ENCODE measurements at places on chromosomes 4 and X.

DNA sequence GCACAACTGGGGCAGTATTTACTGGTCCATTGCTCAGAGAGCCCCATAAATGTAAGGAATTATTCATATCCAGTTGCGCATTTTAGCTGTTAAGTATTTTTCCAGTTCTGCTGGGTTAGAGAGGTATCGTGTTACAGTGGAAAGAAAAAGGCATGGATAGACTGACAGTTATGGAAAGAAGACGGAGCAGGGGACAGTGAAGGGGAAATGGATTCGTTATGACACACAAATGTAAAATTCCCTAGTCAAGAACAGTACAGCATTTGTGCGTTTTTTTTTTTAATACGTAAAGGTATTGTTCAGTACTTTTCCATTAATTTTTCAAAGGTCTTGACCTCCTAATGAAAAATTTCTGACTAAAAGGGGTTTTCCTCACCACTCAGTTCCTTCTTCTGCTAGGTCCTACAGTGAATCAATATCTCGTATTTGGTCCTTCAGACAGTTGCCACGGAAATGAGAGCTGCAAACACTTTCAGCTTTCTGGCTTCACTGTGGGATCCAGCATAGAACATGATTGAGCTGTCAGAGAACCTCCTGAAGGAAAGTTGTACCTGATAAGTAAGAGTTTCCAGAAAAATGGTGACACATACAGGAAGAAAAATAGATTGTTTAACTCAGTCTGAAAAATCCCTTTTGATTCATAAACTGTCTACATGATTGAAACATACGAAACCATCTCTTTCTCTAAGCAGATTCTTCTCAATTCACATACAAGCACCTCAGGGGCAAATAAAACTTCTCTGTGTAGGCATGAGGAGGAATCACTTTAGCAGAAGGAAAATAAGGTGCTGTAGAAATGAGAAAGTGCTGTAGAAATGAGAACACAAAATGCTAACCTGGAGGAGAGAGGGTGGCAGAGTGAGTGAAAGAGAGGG is 21.8 kb upstream of the BBS12 start:
- DNase-seq: no peak

- DNase-seq: no peak
Observed at GRCh38 chrX:111567542-111568255, 56.3 kb downstream of the SERTM2 start.

DNA sequence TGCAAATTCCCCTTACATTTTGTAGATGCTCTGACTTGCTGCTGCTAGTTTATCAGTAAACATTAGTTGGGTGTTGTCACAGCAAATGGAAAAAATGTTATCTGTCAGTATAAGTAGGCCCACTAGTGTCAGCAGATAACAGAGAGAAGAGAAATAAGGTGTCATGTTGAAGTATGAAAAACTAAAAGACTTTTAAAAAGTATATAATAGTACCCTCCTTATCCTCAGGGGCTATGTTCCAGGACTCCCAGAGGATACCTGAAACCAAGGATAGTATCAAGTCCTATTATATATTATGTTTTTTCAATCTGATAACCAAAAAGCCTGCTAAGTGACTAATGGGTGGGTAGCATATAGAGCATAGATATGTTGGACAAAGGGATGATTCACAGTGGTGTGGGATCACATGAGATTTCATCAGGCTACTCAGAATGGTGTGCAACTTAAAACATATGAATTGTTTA is 11.6 kb upstream of the BMP2K start:
- DNase-seq: no peak

DNA sequence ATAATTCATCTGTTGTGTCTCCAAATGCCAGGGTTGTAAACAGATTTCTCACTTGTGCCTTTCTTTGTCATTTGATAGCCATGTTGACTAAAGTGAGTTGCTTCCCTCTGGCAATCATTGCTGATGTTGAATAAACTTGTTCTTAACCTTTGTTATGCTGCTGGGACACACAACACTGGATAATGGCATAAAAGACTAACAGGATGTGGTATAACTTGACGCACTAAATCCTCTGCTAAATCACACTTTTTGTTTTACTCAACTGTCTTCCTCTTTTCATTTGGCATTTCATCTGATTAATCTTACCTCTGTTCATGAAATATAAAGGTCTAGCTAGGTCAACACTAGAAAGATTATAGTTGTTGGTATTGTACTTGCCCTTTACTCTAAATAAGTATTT is 17.6 kb upstream of the CXCL5 start:
- DNase-seq: no peak

DNA sequence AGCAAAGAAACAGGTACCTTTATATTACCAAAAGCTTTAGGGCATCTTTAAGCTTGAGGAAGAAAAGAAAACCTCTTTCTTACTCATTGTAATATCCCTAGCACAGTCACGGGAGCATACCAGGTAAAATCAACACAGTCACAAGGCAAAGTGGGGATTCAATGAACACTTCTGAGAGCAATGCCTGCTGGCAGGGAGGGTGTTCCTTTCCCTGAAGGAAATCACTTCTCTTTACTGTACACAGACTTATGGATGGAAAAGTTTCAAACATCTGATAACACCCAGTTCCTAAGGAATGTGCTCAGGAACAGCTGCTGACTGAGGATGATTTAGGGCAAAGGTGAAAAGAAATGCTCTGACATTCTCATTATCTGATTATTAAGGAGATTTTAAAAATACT is 94.8 kb downstream of the MAML3 start:
- DNase-seq: no peak

DNA sequence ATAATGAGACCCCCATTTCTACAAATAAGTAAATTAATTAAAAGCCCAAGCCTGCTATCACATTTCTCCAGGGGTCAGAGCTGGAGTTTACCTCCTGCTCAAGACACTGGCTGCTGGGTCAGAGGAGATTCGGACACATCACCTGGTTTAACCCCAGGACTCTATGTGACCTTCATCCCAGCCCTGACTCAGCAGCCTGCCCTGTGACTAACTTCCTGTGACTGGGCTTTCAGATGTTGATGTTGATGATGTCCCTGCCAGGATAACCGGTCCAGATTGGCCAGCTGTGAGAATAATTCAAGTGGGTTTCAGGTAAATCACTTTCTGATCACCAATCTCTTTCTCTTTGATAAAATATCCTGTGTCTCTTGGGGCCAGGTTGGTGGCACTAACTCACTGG is 102.4 kb upstream of the MAML3 start:
- no peak for DNase-seq

DNA sequence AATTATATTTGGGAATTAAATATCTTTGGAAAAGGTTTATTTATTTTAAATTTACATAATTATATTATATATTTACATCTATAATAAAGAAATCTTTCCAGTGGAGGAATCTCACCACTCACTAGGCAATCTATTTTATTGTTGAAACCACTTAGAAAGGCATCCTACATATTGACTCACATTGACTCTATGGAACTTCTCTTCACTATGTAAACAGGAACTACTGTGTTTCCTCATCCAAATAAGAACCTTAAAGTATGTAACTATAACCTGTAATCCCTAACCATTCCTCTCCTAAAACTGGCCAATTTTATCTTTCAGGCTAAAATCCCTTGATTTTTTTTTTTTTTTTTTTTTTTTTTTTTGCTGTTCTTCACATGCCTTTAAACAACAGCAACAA is 268.7 kb downstream of the MAPK10 start:
- DNase-seq: no peak

DNA sequence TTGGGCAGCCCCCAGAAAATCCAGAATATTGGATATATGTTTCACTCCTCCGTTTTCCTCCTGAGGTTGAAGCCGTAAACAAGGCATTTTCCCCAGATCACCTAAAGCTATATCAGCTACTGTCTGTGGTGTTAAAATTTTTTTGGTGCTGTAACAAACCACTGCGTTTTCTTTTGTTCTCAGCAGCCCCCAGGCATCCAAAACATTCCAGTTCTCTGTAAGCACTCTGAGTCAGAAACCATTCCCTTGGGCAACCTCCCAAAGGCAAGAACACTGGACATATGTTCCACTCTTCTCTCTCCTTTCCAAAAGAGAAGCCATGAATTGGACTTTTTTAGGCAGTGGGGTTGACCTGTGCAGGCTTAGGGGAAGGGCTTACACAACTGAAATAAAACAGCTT is 310.9 kb downstream of the MID1IP1 start:
- no peak for DNase-seq

DNA sequence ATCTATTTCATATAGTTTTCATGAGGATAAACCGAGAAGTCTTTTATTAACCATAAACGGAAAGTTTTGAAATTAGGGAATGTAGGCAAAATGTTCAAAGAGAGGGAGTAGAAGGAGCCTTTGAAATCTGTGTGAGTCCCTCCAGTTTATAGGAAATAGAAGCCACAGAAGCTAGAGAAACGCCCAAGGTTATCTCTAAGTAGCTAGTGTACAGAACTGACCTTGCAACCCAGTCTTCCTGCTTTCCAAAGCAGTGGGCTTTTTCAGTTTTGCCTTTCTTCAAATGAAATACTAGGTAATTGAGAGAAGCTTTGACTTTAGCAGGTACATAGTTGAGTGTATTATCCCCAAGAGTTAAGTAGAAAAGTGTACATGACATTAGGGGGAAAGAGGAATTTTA is 39.4 kb downstream of the STIM2 start:
- DNase-seq: no peak

GRCh38 chr4:119628281-119629141 is at the start of gene PDE5A:
PDE5A (minus strand) TSS chr4:119628804; CDS start chr4:119628671, 133 bp downstream.
- peak; percentile 67 for DNase-seq

DNA sequence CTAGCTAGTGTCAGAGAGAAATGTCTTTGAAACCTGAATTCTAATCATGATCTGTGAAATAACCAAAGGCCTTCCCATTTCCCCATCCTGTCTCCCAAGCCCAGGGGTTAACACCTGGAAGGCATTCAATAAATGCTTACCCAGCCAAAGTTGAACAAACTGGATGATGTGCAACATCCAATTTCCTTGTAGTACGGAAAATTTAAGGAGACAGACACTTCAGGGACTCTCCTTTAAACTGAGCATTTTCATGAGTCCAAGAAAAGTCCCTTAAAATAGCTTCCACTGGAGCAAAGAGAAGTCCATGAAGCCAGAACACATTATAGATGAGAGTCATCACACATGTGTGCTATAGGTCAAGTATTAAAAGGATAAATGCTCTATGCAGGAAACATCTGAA is 271.2 kb downstream of the RAB28 start:
- DNase-seq: no peak

DNA sequence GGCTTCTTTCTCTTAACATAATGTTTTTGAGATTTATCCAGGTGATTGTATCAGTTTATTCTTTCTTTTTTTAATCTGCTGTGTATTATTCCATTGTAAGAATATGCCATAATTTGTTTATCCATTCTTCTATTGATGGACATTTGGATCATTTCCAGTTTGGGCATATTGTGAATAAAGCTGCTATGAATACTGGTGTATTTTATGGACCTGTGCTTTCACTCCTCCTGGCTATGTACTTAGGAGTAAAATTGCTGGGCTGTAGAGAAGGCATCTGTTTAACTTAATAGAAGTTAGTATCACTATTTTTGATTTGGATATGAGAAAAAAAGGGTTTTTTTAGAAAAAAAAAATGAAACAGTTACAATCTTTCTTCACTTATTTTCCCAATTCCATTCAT is 50.0 kb upstream of the FAM9C start:
- DNase-seq: no peak

DNA sequence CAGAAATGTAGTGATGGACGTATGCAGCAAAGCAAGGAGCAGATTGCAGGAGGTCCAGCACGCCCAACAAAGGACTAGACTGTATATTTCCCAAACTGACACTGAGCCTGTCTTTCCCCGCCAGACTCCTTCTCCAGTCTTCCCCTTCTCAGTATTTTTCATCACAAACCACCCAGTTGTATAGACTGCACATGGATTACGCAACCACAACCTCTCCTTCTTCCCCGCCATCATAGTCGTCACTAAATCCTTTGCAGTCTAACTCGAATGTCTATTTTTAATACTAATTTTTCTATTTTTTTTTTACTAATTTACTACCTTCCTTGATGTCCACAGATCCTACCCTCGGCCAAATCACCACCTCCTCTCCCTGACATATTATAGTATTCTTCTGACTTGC is 105.4 kb downstream of the MTNR1A start:
- DNase-seq: no peak

- DNase-seq: no peak
Observed at GRCh38 chr4:88002786-88003185, 4.6 kb upstream of the PKD2 start.

GRCh38 chrX:136608295-136608933 is 39.5 kb upstream of the CD40LG start:
- DNase-seq: no peak

GRCh38 chr4:128371001-128371777 is 83.6 kb upstream of the PGRMC2 start:
- DNase-seq: no peak

DNA sequence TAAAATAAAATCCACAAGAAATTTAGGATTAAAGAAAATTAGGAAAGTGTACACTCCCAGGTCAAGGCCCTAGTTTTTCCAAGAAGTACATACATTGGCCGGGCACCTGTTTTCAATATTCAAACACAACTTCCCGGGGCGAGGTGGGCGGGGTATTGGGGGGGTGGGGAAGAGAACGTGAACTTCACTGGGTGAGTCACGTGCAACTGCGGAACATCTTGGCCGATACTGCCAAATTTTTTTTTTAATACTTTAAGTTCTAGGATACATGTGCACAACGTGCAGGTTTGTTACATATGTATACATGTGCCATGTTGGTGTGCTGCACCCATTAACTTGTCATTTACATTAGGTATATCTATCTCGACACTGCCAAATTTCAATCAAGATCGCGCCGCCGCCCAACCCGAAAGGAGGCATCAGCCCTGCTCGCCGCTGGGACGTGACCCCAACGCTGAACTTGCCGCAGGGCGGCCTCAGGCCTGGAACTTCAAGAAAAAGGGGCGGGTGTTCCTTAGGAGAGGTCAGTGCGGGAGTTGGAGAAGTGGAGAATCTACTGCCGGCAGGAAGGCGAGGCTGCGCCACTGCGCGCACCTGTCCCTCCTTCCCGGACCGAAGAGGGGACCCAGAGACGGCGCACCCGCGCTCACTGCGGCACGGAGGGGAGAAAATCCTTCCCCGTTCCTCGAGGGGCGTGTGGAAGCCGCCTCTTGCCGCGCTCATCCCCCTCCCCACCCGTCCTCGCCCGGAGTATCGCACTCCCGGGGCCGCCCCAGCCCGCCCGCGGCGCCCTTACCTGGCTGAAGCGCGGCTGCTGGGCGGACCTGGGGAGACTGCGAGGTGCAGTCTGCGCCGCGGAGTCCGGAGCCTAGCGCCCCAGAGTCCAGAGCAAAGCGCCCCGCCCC is at the start of gene TEC:
TEC (minus strand) TSS at position 883 of the 905 bp plus-strand sequence. CDS start 41,224 bp downstream, outside the sequence.
- DNase-seq: no peak

GRCh38 chr4:108651014-108651791 is 804 bp downstream of the OSTC start:
- DNase-seq: no peak

GRCh38 chr4:87251106-87251505 is 30.7 kb upstream of the KLHL8 start:
- DNase-seq: no peak

- no peak for DNase-seq
Observed at GRCh38 chr4:107714256-107714655, 5.8 kb downstream of the PAPSS1 start.

DNA sequence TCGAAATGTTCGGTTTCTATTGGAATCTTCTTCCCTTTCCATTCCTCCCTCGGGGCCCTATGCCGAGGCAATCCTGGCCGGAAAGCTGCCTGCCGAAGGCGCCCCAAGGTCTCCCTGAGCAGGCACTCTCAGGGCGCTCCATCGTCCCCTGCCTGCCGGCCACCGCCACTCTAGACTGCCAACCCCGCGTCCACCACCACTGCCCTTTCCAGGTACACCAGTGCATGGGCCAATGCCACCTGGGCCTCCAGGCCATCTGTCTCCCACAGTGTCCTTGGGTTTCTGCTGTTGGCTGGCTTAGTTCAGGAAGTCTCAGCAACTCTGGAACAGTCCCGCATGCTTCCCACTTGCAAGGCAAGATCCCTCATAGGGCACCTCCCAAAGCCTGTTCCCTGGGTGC is 14.6 kb downstream of the CTAG1A start:
- DNase-seq: no peak
